ENCODE measurements at places on chromosomes 5 and 9.

DNA sequence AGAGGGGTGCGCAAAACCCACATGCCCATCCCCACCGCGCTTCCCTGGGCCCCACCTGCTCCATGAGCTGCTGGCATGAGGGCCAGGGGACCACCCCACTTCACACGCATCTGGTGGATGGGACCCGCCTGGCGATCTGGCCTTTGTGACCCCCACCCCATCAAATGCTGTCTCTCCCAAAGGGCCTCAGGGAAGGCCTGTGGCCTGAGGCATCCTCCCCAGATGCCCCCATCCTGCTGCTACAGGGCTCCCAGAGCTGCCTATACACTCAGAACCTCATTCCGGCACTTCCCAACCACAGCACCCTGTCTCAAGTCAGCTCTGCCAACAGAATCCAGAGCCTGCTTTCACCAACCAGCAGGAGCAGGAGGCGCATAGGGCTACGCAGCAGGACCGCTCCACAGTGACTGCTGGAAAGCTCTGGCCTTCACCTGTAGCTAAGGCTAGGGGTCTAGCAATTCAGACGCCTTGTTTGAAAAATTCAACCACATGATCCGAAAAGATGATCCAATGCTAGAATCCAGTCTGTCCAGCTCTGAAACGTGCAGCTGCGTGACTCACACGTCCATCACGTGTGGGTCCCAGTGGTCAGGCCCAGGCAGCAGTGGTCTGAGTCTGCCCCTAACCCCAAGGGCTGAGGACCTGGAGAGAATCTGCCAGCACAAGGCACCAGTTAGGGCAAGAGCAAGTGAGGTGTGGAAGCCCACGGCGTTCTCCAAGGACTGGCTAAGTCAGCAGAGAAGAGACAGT, 1.4 kb upstream of the SNAPC4 start:
- DNase-seq = peak; percentile 24

- peak; percentile 16 for DNase-seq
These were observed 141.5 kb downstream of the GABRG2 start for GRCh38 chr5:162209005-162209605.

GRCh38 chr5:81265101-81265500, 32.0 kb downstream of the CKMT2 start:
- DNase-seq = peak; percentile 10

DNA sequence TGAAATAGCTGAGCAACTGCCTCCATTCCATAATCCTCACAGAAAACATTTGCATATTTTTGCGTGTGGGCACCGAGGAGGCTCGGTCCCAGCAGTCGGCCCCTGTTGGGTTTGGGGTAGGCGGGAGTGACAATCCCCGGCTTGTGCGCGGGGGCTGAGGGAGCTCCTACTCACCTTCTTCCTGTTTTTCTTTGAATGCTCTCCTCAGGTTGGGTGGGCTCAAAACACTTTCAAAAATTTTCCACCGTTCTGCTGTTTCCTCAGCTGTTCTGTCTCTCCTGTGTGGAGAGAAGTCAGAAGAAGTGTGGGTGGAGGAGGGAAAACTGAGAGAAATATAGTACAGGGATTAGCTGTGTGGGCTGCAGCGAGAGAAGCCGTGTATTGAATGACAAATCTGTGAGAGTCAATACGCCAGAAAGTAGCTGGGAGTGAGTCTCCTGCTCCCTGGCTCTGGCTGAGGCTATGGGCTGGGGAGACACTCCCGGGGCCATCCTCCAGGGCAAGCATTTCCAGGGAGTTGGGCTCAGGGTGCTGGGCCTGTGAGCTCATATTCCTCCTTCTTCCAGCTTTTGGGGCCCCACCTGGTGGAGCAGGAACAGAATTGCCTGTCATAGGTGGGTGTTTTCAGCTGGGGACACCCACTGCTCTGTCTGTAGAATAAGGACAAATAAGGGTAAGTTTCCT, 84.7 kb downstream of the CMYA5 start:
- peak; percentile 35 for DNase-seq

GRCh38 chr5:133381571-133382365, 230.6 kb downstream of the FSTL4 start:
- no peak for DNase-seq

DNA sequence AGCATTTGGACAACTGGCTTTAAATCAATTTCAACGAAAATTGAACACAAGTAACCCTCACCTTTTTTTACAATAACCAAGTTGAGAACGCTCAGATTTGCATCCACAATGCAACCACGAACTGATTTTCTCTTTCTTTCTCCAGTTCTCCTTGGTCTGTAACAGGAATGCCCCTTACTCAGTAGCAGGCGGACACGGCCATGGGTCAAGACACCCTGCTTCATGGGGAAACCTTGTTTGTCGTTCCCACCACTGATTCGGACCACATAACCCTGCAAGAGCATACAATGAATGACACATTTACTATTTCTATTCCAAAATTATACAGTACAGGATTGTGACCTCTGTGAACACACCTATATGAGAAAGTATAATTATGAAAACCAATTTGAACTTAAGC, 1.4 kb downstream of the RPS6 start:
- DNase-seq = no peak

- DNase-seq = peak; percentile 91
These were observed 53.1 kb upstream of the DAB2IP start for GRCh38 chr9:121598167-121598964.

GRCh38 chr5:6810641-6811405, 97.6 kb downstream of the TENT4A start:
- no peak for DNase-seq

DNA sequence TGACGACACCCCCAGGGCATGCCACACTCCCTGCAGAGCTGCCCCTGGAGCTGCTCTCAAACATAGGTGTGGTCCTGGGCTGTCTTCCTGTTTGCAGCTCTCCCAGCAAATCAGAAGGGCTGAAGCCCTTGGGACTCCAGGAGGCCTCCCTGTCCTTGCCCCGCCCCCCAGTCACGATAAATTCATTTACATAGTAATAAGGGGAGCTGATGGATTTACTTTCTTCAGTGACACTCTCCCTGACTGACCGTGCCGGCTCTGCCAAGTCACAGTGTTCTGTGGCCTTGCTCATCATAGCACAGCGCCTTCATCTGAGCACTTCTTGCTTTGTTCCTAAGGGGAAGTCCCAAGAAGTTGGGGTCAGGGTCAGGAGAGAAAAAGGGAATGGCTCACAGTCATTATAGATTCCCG, 121.4 kb downstream of the ENC1 start:
- DNase-seq = no peak

- peak; percentile 98 for DNase-seq
These were observed 30.4 kb downstream of the MVB12B start for GRCh38 chr9:126357074-126357473.

DNA sequence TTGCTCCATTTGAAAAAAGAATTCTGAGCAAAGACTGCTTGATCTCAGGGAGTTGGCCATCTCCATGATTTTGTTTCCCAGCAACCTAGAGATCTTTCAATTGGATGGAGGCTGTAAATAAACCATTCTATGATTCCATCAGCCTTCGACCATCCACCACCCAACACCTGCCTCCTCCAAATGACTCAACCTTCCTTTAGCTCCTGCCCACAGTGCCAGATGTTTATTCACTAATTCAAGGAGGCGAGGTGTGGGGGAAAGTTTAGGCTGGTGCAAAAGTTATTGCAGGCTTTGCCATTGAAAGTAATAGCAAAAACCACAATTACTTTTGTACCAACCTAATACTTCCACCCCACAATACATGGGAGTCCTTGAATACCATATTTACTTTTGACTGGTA, 327.5 kb downstream of the CAAP1 start:
- no peak for DNase-seq

DNA sequence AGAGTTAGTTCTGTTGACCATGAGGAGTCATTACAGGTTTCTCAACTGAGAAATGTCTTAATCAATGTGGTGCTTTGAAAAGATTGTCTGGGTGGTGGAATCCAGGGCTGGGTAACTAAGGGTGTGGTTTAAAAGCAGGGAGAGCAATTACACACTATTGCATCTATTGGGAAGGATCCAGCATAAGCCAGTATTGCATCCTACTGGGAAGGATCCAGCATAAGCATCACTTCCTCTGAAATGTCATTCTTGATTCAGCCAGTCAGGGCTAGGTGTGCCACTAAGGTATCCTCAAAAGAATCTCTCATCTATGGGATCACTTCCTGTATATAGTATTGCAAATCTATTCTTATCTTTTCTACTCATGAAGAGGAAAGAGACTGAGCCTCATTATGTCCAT, 38.6 kb downstream of the ELOVL7 start:
- peak; percentile 75 for DNase-seq

GRCh38 chr9:115717298-115717697, 436.3 kb upstream of the PAPPA start:
- peak; percentile 67 for DNase-seq

DNA sequence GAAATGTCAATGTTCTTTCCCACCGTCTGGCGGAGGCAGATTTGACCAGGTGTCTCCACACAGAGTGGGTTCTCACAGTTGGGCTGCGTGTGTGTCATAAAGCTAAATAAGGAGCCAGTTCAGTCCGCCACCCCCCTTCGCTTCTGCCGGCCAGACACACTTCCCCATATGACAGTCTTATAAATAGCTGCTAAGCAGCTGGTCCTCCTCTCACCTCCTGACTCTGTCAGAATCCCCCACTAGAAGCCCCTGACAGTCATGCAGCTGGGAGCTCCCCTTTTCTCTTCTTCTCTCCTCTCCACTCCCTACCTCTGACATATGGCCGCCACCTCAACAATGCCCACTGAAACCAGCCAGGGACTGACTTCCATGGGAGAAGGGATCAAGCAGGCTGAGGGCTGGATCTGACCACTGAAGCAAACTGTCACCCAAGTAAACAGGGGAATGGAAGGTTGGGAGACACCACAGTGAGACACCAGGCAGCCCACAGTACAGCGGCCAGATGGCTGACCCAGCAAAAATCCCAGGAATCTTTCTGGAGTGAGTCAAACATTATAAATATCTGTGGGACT, 141.9 kb upstream of the EFNA5 start:
- DNase-seq = no peak

- peak; percentile 40 for DNase-seq
These were observed 35.8 kb upstream of the SPRY4 start for GRCh38 chr5:142360607-142361120.

- DNase-seq = no peak
These were observed 130.6 kb downstream of the FBXO38 start for GRCh38 chr5:148514344-148514743.
